Left lung (tissue), 14 donors: ENCODE measurements at places on chromosomes 7 and 10. TPM values are rescaled to one million over a fixed set of nuclear protein-coding genes. Genes with fewer than 3 reads are reported as not detected.
A peak's percentile ranks its signal among the peaks of the same experiment; 100 is the strongest.

Gene IQCE
- polyA plus RNA-seq, result 19.2 TPM

Gene REEP3
- 29.3 TPM for polyA plus RNA-seq

Gene TCF7L2
- 54.9 TPM for polyA plus RNA-seq

Gene HTR5A
- polyA plus RNA-seq, result not detected

Gene GLI3
- polyA plus RNA-seq, result 35.1 TPM

Gene HOXA5
- polyA plus RNA-seq, result 91.7 TPM

Gene ZP3
- polyA plus RNA-seq, result 3.6 TPM

Gene CPN1
- not detected for polyA plus RNA-seq

Gene SLC26A3
- polyA plus RNA-seq, result not detected

Gene NODAL
- polyA plus RNA-seq, result 0.94 TPM

Gene KIAA1217
- polyA plus RNA-seq, result 65.4 TPM

GRCh38 chr10:30834651-30835050 is 197.0 kb downstream of the ZNF438 start:
- DNase-seq, result no peak

DNA sequence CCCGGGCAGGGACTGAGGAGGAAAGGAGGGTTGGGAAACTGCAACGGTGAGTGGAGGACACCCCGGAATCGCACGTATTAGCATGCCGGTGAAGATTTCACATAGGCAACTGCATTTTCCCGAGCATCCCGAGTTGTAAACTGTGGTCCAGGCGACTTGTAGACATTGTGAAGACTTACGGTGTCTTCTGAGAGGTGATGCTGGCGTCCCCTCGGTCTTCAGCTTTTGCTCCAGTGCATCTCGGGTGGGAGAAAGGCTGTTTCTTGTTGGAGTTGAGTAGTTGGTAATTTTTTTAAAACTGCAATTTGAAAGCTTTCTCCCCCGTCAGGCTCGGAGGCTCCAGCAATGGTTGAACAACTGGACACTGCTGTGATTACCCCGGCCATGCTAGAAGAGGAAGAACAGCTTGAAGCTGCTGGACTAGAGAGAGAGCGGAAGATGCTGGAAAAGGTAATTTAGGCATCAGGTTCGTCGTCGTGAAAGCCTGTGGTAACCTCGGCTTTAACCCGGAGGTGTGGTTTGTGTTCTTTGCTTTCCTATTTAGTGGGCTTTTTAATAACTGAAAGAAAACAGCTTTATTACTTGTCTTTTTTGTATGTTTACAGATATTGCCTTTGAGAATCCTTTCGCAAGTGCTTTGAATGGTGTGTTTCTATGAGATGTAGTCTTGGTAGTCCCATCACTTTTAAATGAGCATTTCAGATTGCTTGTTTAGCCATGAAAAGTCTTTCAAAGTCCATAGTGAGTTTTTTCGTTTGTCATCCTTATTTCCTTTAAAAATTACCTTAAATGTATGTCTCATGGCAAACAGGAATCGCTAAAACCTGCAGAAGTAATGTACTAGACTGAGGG is 687 bp downstream of the HELLS start:
- no peak for DNase-seq

DNA sequence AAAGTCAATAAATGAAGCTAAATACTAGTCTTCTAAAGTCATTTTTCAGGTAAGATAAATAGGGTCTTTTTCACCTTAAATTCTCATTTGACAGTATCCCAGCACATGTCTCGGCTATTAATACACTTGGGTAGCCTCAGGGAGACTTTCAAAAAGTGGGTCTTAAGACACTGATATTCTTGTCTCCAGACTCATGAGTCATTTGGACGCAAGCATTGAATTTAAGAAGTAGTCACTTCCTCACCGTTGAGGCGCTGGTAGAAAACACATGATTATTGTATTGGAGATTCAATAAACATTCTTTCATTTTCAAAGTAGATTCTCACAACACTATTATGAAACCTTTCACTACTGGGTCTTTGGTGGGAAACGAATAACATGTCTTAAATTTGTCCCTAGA is 108.9 kb upstream of the SP8 start:
- no peak for DNase-seq

- DNase-seq, result no peak
Measured at GRCh38 chr7:617614-618538, 98.2 kb upstream of the PDGFA start.

- DNase-seq, result no peak
Measured at GRCh38 chr10:87507879-87508483, 3.3 kb downstream of the MINPP1 start.

DNA sequence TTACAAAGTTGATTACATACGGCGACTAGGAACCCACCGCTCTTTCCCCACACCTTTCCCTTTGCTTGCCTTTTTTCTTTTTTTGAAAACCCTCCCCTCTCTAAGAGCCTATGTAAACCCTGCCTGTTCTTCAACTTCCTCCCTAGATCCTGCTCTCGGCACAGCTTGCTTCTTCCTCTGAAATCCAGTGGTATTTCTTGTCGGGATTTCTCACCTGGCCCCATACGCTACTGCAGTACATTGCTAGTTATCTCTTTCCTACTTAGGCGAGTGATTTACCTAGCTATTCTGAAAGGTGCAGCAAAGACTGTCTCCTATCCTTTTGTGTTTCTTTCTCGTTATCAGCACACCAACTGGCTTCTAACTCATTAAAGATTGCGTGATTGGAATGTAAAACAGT is 371.1 kb downstream of the PRPF18 start:
- no peak for DNase-seq

GRCh38 chr7:95596198-95597063 is at the start of gene PDK4:
Gene PDK4, minus strand, starts transcription at chr7:95596516. Its CDS starts 223 bp downstream, at chr7:95596293.
- peak; percentile 85 for DNase-seq

GRCh38 chr10:110600487-110601101 is 33.1 kb downstream of the SMC3 start:
- no peak for DNase-seq

- DNase-seq, result no peak
Measured at GRCh38 chr7:29362380-29362779, 167.8 kb downstream of the CHN2 start.

- no peak for DNase-seq
Measured at GRCh38 chr7:149296368-149296767, 34.4 kb downstream of the ZNF783 start.

- no peak for DNase-seq
Measured at GRCh38 chr7:144908324-144908723, 72.5 kb upstream of the TPK1 start.

DNA sequence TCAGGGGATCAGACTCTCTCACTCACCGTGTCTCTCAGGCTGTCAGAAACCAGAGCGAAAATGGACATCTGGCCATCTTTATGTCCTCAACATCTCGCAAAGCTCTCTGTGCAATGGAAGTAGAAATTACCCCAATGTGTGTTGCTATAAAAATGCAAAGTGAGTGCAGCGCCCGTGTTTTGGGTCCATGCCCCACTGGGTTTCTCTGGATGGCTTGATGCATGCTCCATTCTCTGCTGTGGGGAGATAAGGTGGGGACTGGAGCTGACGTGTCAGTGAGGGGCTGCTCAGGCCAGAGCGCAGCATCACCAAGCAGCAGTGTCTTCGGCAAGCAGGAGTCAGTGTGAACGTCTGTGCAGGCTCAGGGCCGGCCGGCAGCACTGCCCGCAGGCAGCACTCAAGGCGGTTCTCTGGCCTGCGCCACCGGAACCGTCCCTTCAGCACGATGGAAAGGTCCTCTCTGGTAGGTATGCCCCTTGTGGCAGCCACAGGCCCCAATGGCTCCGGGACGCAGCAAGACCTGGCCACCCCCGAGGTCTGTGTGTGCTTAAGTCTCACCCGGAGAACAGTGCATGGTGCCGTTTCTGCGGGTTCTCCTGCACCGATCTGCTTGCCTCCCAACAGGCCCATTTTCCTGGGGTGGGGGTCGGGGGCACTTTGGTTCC is 30.2 kb downstream of the WDR86 start:
- DNase-seq, result no peak

- DNase-seq, result no peak
Measured at GRCh38 chr7:12674861-12675260, 12.6 kb upstream of the ARL4A start.

GRCh38 chr7:87574630-87575029 is 26.1 kb downstream of the ABCB1 start:
- DNase-seq, result no peak

DNA sequence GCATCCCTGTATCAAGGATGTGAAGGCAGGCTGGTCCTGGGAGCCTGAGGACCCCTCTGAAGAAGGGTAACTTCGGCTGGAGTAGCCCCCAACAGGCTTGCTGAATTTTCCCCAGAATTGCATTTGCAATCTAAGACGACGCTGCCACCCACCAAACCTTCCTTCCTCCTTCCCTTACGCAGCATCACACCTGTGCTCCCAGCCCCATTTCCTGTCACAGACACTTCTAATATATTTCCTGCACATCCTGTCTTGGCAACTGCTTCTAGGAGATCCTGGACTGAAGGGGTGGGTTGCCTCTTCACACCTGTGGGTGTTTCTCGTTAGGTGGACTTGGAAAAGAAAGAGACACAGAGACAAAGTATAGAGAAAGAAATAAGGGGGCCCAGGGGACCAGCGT is 9.4 kb upstream of the PGAM1 start:
- DNase-seq, result no peak

- no peak for DNase-seq
Measured at GRCh38 chr10:52284416-52285013, 29.6 kb upstream of the DKK1 start.

DNA sequence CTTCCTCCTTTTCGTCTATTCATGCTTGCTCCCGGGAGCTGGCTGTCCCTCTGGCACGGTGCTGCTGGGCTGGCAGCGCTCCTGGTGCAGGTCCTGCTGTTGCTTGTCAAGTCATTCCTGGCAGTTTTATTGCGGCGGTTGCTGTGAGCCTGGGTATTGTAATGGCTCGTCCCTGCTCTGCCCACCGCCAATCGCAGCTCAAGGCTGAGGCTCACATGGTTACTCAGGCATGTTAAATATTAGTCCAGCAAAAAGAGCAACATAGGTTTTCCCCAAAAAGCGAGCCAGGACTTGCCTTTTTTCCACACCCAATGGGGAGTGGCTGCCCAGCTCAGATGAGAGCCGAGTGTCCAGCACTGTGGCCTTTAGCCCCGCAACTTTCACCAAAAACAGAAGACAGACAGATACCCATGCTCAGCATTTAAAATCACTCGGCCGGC is 492.9 kb upstream of the FOXK1 start:
- DNase-seq, result peak; percentile 50

DNA sequence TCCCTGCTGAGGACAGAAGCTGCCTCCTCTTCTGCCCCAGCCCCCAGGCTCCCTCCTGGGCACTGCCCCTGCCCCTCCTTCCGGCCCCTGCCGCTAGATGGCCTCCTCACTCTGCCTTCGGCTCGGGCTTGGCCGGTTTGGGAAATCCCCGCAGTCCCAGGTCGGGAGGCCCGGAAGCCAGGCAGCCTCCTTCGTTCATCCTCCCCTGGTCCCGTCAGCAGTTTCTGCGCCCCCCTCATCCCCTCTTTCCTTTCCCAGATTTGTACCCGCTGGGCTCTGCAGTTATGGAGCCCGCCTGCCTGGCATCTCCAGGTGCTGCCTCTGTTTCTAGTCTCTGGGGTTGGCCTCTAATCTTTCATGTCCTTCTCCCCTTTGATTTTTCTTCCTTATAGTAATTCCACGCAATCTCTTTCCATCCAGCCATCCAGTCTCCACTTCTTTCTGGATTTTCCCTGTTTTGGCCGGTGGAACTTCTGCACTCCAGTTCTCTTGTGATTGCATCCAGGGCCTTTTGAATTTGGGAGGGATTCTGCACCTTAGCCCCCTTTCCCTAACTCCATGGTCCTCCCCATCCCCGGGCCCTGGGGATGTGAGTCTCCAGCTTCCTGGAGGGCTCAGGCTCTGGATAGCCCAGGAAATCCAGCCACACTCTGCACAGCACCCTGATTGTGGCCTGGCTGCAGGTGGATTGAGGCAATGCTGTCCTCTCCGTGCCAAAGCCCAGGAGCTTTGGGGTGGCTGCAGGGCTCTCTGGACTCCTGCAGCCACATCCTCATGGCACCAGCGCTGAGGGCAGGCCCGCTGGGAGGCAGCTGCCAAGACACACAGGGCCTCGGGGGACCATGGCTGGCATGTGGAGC is 3.3 kb upstream of the SHH start:
- DNase-seq, result no peak

GRCh38 chr10:115762029-115762428 is 511.0 kb downstream of the GFRA1 start:
- no peak for DNase-seq

DNA sequence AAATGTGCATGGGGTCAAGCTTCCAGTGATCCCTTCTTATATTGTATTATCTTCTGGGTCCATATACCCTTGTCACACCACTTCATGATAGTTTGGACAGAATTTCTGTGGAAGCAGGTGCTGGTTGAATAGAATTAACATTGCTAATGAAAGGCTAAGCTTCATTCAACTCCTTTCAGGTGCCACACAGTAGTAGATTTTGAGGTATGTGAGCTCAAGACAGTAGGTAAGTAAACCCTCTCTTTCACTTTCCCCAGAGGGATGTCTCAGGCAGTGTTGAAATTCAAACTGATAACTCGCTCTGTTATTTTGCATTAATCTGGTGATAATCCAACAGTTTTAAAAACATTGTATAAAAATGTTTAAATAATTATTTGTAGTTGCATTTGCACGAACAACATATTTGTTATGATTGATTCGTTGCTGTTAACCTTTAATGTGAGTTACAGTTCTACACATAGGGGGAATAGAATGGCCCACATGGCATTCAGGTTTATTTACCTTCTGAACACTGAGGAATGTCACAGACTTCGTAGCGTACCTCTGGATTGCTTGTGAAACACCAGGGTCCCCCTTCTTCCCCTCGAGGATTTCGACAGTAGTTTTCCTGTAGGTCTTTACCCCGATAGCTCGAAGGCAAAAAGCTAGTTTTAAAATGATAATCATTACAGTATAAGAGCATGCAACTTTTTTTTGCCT is 18.1 kb downstream of the HGF start:
- no peak for DNase-seq

DNA sequence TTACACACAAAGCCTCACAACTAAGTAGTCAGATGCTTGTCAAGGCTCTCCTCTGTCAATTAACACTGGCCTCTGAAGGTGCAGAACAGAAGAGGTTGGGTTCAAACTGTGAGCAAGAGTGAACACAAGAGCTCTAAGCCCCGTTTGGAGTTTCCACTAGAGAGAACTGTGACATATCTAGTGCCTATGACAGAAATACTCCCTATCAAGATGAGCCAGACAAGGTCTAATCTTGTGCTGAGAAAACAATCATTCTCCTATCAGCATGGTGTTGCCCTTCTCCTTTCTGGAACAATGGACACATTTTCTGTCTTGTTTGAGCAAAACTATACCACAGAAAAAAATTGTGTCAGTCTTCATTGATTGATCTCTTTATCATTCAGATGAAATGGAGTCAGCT is 62.4 kb upstream of the CCDC71L start:
- DNase-seq, result no peak

DNA sequence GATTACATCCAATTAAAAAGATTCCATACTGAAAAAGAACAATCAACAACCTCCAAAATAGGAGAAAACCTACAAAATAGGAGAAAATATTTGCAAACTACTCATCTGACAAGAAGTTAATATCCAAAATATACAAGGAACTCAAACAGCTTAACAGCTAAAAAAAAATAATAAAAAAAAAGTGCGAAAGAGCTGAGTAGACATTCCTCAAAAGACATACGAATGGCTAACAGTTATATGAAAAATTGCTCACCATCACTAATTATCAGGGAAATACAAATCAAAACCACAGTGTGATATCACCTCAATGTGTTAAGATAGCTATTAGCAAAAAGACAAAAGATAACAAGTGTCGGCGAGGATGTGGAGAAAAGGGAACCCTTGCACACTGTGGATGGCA is 450.3 kb downstream of the PHTF2 start:
- DNase-seq, result no peak
